ENCODE measurements at places on chromosomes 13 and 19.

DNA sequence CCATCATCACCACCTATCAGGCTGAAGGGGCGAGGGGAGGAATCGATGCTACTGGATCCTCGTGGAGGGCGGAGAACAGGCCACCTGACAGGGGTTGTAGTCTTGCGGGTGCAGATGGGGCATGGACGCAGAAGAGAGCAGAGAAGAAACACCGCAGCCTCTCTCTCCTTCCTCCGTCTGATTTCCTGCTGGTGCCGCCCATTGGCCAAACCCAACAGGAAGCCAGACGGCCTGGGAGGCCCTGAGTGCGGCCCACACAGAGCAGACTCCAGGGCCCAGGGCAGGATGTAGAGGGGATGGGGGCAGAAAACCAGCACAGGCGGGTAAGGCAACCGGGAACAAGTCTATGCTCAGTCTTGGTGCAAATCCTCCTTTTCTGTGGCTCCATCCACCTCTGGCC lies 15.4 kb downstream of the CEBPA start:
- DNase-seq = no peak

- no peak for DNase-seq
Observed at GRCh38 chr19:43641333-43641732, 1.7 kb upstream of the CADM4 start.

DNA sequence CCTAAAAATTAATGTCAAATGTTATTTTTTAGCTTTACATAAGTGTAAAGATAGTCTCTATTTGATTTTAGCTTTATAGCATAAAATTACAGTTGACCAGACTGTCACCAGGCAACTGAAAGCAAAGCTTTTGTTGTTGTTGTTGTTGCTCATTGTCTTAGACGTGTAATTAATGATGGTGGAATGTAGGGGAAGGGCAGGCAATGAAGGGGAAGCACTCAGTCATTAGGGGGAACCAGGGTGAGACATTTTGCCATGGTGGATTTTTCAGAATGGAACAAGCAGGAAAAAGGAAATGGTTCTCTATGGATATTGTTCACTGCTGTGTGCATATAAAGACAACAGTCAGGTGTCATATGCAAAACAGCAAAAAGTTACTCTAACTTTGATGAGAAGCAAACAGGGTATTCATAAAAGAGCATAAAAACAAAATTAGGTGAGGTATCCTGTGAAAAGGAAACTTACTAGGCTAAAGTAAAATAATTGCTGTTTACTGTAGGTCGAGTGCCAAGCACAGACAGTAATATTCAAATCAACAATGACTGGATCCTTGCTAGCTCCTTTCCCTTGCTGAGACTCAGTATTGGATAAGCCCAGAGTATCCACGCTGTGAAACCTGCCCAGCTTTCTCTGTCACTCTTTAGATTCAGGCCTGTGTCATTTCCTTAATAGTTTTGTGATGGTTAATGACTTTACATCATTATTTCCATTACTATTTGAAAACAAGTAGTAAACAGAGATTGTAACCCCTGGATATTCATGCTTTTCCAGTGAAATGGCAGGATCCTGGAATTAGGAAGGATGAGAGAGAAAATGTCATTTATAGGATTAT lies 110.5 kb downstream of the LRCH1 start:
- no peak for DNase-seq

DNA sequence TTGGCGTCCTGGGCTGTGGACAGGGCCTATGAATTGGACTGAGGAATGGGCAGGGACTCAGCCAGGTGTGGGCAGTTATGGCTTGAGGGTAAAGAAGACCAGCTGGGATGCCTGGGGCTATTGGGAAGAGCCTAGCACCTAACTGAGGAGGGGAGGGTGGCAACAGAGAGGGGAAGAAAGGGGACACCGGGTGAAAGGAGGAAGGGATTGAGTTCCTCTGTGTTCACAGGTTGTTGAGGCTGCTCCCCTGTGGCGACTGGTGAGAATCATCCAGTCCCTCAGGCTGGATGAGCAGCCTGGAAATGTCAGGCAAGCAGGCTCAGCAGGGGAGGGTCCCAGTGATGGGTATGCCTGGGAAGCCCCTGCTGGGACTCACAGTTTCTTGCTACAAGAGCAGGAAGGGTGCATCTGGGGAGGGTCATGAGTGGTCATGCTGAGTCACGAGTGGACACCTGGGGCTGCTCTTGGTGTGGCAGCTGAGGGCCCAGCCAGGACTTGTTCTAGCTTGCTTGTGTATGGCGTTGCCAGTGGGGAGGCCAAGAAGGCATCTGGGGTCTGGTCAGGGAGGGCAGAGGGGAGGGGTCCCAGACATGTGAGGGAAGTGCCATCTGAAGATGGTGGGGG lies 1.4 kb downstream of the ZNF324 start:
- no peak for DNase-seq

- no peak for DNase-seq
Observed at GRCh38 chr19:47518139-47518538, 3.3 kb upstream of the NAPA start.

GRCh38 chr13:113998781-113999617 lies 25.1 kb upstream of the C13orf46 start:
- no peak for DNase-seq

- DNase-seq = no peak
Observed at GRCh38 chr19:10206226-10206885, 11.6 kb upstream of the DNMT1 start.

DNA sequence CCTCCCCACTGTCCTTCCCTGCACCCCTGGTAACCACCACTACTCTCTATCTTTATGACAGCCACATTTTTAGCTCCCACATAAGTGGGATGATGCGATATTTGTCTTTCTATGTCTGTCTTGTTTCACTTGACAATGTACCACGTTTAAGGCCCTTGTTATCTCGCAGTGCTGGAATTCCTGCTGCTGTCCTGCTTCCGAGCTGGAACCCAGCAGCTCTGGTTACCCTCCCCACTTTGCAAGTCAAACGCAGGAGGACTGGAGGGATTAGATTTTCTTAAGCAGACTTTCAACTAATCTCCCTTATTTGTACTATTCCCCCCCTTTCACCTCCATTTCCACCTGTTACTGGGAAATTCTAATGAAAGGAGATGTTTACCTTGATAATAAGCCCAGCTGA lies 59.1 kb upstream of the PDX1 start:
- DNase-seq = no peak

DNA sequence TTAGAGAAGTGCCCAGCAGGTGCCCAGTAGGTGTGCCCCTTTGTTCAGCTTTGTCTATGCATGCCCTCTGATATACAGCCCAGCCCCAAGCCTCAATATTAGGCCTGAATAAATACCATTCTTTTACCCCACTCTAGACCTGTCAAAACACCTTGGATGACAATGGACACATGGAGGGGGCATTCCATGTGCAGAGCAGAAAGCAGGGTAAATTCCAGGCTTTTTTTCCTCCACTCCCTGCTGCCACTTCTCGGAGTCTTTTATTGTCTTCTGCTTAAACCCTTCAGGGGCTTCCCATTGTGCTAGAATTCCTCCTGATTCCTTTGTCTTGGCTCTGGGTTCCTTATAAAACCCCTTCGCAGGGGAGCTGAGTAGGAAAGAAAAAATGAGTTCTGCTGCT lies 5.8 kb upstream of the FRY start:
- no peak for DNase-seq

DNA sequence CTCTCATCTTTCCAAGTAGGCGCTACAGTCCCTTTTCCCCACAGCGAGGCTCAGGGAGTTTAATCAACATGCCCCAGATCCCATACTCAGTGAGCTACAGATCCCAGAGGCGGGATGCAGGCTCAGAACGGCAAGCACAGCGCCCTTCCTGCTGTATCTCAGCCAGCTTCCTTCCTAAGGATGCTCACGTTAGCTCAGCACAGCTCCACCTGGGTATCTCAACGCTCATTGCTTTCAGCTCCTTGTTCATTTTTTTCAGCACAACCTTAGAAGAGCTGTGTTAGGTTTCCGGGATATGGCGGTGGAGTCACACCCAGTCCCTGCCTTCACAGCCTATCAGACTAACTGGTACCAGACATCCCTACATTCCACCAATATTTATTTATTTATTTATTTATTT lies 3.1 kb upstream of the MEGF8 start:
- DNase-seq = no peak

- DNase-seq = no peak
Observed at GRCh38 chr13:31528176-31528575, 211.2 kb upstream of the RXFP2 start.

GRCh38 chr19:15671237-15671821 lies 1.6 kb upstream of the CYP4F12 start:
- no peak for DNase-seq

DNA sequence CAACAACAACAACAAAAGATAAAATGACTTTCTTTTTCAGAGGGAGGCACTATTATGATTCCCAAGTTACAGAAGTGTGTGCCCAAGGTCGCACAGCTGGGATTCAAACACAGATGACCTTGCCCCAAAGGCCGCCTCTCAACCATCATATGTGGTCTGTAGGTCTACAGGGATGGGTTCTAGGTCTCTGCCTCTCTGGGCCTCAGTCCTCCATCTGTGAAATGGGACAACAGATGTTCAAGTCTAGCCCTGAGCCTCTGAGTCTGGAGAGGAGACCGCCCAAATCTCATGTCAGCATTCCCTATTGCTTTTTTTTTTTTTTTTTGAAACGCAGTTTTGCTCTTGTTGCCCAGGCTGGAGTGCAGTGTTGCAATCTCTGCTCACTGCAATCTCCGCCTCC lies 4.9 kb downstream of the NPAS1 start:
- DNase-seq = no peak

GRCh38 chr13:75762076-75762937 lies 126.2 kb downstream of the LMO7 start:
- peak; percentile 14 for DNase-seq

DNA sequence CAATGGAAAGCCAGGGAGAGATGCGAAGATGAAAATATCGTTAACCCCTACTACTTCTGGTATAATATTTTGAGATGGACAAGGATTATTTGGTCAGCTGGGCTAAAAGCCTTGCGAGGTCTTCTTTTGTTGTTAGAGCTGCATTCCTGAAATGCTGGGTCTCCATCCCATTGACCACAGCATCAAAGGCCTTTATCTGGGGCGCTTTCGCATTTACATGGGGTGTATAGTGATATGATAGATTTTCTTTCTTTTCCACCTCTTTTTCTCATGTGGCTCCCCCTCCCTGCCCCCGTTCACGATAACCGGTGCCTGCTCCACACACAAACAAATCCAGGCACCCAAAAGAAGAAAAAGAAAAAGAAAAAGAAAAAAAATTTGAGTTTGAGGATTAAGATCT lies 77.5 kb downstream of the ZNF536 start:
- DNase-seq = no peak

DNA sequence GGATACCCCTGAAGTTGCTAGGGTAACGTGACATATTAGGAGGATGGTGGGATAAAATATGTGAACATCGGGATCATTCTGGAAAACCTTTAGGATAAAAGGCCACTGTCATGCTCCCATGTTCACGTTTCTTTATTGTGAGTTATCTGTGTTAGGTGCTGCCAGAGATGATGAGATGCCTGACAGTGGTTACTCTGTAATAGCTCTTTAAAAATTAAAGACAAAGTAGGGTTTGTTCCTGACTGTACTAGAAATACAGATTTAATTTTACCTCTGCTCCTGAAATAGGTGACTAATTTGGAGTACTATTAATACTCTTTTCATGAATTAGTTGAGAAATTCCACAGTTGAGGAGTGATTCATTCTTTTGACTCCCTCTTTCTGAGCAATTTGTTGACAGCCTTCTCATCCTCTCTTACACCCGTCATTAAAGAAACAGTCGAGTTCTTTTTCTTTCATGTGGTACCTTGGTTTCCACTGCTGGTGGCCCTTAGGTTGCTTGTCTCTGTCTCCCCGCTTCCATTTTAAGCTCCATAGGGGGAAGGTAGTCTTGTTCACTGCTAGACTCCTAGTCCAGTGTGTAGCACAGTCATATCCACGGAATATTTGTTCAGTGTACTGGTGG lies 28.4 kb downstream of the SAE1 start:
- peak; percentile 23 for DNase-seq

DNA sequence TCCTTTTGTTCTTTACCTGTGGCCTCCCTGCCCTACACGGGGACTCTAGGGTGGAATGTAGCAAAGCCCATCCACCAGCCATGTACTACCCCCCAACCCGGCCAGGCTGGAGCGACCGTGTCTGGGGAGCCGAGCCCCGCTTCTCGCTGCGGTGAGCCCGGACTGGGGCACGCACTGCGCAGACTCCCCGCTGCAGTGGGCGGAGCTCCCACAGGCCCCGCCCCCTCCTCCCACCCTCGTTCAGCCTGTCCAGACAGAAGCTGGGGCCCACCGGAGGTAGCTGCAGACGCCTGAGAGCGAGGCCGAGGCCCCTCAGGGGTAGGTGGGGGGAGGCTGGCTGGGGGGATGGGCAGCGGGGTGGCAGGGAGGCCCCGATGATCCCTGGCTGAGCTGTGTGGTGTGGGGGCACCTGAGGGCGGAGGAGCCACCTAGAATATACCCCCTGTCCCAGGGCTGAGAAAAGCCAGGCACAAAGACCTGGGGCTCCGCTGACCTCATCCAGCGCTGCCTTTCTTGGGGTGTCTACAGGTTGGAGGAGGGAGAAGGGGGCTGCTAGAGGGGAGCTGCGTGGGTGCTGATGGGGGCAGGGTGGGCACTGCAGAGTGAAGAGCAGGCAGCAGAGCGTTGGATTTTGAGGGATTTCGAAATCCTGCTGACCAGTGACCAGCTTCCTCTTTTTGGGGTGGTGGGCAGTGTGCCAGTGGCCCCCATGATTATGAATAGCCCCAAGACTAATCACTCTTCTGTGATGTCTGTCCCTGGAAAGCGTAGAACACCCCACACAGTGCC lies 17.3 kb downstream of the PLD3 start:
- peak; percentile 59 for DNase-seq

GRCh38 chr19:41934849-41935374 lies 6.7 kb upstream of the ERFL start:
- DNase-seq = peak; percentile 70

GRCh38 chr19:741506-742131 lies 9.3 kb upstream of the MISP start:
- DNase-seq = no peak

GRCh38 chr13:112900691-112901091 lies 68.3 kb upstream of the MCF2L start:
- no peak for DNase-seq

DNA sequence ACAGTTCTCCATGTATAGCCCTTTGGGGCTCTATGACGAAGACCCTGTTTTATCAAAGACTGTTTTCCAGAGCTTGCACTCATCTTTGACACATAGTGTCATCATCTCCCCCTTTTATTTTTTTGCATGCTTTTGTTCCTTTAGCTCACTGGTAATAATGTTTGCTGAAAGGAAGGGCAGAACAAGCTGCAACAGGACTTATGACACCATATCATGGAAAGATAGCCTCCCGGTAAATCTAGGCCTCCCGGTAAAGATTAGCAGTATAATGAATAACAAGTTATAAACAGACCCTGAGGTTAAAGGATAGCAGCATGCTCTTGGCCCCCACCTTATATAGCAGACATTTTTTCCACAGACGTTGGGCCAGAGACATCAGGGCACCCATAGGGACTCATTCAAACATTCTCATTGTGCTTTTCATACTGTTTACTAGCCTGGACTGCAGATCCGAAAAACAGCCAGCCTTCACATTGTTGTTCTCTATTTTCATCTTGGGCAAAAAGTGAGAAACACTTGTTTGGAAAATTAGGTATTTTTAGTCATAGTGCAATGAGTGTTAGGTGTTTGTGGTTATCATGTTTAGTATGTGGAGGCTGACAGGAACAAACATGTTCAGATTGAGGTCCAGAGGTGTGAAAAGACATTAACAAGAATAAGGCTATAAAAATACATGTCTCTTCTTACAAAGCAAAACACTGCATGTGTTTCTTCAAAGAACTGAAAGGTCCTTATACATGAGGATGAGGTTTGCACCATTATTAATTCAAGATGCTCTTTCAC lies 136.9 kb upstream of the SPRY2 start:
- no peak for DNase-seq
